ENCODE measurements at places on chromosomes 6 and 20.
A peak's percentile ranks its signal among the peaks of the same experiment; 100 is the strongest.

- DNase-seq, result no peak
These were observed 129.1 kb upstream of the DOK5 start for GRCh38 chr20:54346276-54346675.

DNA sequence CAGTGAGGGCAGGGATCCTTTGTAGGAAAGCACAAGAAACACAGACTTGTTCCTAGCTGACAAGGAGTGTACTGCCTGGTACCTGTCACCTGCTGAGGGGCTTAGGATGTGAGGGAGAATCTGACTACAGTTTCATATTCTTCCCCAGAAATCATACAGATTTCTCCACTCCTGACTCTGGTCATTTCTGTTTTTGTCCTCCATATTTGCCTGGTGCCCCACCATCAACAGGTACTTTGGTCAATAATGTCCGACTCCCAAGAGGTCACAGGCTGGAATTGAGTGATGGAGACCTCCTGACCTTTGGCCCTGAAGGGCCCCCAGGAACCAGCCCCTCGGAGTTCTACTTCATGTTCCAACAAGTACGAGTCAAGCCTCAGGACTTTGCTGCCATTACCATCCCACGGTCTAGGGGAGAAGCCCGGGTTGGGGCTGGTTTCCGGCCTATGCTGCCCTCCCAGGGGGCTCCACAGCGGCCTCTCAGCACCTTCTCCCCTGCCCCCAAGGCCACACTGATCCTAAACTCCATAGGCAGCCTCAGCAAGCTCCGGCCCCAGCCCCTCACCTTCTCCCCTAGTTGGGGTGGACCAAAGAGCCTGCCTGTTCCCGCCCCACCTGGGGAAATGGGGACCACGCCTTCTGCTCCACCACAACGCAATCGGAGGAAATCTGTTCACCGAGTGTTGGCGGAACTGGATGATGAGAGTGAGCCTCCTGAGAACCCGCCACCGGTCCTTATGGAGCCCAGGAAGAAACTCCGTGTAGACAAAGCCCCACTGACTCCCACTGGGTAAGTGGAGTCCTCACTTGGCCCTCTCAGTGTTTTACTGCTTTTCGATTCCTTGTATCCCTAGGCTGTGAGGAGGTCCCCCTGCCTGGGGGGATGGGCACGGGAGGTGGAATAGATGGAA is 3.1 kb downstream of the TCF19 start:
- DNase-seq, result no peak

- DNase-seq, result no peak
These were observed 151.1 kb upstream of the HCRTR2 start for GRCh38 chr6:55023230-55023629.

- no peak for DNase-seq
These were observed 33.3 kb downstream of the SUMO4 start for GRCh38 chr6:149433405-149433804.

GRCh38 chr6:19860235-19860877 is 23.2 kb downstream of the ID4 start:
- DNase-seq, result no peak

- no peak for DNase-seq
These were observed 13.5 kb upstream of the CD2AP start for GRCh38 chr6:47464052-47464451.

DNA sequence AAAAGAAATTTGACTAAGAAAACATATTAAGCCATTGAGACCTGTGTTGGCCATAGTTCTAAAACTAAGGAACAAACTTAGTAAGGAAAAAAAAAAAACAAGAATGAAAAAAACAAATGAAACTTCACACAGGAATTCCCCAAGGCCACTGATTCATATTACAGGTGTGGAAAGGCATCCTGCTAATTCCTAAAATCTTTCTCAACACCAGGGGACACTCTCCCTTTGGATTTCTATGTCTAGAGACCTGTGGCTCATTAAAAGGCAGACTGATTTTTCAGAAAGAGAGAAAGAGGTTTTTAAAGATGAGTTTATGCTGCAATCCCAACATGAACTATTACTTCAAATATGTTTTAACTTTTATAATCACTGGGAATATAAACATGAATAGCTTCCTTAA is at the start of gene OR12D1:
Gene OR12D1 (plus strand): TSS at position 341 of the 400 bp plus-strand sequence.
- no peak for DNase-seq

GRCh38 chr20:55528482-55528881 is 476.8 kb downstream of the CBLN4 start:
- no peak for DNase-seq

GRCh38 chr6:158839796-158840195 is 20.6 kb upstream of the EZR start:
- DNase-seq, result no peak

DNA sequence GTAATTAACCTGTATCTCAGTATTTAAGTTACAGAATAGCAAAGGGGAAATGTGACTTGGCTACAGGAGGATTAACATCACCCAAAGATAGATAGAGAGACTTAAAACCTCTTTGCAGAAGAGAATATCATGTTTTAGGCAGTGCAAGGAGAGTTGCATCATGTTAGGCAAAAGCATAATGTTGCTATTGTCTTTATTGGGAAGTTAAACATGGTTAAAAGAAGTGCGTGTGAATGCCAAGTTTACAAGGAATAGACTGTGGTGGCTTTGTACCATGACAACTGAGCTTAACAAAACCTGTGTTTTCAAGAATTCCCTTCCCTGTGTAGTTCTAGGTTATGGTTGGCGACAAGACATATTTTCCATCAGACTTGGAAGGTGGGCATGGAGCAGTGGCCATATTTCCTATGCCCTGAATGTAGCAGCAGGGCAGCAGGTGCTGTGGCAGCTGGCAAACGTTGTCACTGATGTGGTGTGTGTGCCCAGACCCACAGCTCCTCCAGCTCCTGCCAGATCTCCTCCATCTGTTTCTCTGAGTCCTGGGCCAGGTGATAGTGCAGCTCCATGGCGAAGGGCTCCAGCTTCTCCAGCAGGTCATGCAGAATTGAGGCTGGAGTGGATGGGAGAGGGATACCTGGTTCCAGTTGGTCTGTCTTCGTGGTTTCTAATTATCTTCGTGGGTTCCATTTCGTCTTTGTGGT is 163.3 kb downstream of the QRSL1 start:
- no peak for DNase-seq

GRCh38 chr6:52564856-52565255 is 12.0 kb downstream of the TRAM2 start:
- no peak for DNase-seq

GRCh38 chr20:19807191-19807945 is 49.3 kb downstream of the RIN2 start:
- DNase-seq, result peak; percentile 44

DNA sequence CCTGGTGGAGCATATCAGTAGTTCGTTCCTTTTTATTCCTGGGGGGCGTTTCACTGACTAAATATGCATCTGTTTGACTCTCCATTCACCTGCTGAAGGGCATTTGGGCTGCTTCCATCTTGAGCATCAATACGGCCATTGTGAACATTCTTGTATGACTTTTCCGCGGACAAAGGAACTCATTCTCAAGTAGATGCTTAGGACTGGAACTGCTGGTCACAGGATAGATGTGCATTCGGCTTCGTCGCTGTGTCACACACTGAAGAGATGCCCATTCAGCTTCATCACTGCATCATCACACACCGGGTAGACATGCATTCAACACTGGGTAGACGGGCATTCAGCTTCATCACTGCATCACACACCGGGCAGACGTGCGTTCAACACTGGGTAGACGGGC is 95.3 kb downstream of the TAF4 start:
- DNase-seq, result no peak

DNA sequence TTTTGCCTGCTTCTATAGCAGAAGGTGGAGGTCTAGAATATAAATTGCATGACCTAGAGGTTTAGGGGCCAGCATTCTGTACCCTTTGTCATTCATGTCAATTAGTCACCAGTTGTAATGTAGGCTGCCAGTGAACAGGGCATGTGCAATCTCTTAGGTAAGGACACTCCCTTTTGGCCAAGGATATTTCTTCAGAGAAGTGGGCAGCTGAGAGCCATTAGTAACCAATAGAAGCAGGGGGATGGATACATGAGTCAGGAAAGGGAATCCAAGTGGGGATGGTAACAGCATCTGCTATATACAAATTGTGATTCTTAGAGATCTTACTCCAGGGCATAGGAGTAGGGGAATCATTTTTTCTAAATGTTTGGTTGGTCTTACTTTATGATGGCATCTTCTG is 494.2 kb upstream of the JAG1 start:
- peak; percentile 52 for DNase-seq

DNA sequence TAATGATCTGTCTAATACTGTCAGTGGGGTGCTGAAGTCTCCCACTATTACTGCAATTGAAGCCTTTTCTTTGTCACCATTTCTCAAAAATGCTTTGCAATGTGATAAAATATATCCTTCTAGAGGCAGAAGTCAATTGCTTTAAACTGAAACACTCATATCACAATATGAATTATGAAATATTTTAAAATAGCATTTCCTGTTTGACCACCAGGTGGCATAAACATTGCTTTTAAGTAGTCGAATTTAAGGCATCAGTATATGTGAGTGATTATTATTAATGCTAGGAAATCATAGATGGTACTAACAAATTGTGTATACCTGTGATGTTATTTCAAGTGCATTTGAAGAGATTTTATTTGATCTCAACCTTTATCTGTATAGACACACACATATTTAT is 87.5 kb downstream of the MEI4 start:
- peak; percentile 18 for DNase-seq

- DNase-seq, result no peak
These were observed 6.5 kb upstream of the TFAP2A start for GRCh38 chr6:10421158-10421920.

- DNase-seq, result peak; percentile 1
These were observed 783.0 kb downstream of the TENT5A start for GRCh38 chr6:80969439-80969838.

GRCh38 chr6:29112135-29112534 is 4.3 kb downstream of the OR2J3 start:
- DNase-seq, result no peak

DNA sequence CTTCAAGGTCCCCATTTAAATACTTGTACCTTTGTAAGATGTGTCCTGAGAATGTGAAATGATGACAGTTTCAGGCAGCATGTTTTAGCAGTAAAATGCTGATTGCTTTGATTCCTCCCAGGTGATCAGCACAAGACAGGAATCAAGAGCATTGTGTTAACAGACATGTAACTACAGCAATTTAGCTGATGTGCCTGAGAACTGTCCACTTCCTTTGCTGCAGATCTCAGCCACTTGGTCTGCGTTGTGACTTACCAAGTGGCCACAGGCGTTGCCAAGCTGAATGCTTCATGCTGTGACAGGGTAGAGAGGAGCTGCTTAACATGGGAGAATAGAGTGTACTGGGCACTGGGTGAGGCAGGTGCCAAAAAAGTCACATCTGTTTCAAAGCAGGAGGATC is 767.0 kb upstream of the POU3F2 start:
- no peak for DNase-seq

DNA sequence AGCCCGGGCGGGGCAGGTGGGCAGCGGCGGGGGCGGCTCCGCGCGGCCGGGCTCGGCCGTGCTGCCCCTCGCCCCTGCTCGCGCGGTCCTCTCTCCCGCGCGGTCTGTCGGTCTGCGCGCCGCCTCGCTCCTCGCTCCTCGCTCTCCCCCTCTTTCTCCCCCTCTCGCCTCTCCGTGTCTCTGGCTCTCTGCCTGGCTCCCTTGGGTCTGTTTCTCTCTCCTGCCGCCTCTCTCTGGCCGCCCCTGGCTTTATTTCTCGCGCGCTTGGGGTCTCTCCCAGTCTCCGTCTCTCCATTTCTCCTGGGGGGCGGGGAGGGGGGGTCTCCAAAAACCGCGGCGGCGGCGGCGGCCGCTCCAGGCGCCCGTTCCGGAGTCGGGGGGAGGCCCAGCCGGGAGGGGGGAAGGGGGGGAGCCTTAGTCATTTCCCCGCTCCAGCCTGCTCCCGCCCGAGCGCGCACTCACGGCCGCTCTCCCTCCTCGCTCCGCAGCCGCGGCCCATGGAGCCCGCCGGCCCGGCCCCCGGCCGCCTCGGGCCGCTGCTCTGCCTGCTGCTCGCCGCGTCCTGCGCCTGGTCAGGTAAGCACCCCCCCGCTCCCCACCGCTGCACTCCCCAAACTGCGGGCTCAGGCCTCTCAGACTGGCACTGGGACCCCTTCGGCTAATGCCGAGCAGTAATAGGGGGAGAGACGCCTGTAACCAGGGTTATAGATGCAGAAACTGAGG is at the start of gene SIRPA:
Gene SIRPA (plus strand): TSS at position 457 of the 723 bp plus-strand sequence. CDS start 41 bp downstream, at position 498.
- DNase-seq, result peak; percentile 69

- peak; percentile 47 for DNase-seq
These were observed 45.6 kb upstream of the SGK1 start for GRCh38 chr6:134363323-134364039.

- no peak for DNase-seq
These were observed 53.6 kb upstream of the SMOC2 start for GRCh38 chr6:168387426-168387825.

DNA sequence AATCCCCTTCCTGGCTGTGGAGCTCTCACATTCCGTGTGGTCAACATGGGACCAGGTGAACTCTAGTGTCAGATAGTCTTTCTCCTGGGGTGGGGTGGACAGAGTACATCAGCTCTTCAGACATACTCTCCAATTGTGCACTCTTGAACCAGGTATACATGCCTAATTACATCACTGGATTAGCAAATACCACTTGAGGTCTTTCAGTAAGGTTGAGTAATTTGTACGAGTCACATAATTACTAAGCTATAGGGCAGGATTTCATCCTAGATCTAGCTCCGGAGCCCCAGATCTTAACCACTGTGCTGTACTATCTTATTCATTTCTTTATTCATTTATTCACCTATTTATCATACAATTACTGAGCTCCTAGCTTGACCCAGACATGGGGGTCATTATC is 821.3 kb downstream of the TFAP2A start:
- DNase-seq, result no peak

DNA sequence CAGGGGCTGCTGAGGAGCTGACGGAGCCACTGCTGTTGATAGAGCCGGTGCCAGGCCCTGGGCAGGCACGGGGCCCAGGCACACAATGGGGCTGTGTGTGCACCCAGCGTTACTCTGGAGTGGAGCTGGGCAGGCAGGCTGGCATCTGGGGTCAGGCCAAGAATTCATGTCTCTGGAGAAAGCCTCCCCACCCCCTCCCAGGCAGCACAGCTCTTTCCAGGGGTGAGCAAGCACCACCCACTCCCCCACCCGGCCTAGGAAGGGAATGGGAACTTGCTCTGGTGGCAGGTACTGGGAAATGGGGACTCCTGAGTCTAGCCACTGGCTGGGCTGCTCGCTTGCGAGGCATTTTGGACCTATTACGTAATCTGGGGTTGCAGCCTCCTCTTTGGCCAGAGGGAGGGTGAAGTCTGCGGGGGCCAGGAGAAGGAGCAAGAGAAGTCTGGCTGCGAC is 22.7 kb downstream of the TFEB start:
- DNase-seq, result peak; percentile 44

- DNase-seq, result no peak
These were observed 134.0 kb downstream of the WDR27 start for GRCh38 chr6:169567819-169568218.

GRCh38 chr6:144666781-144667180 is 381.6 kb downstream of the UTRN start:
- no peak for DNase-seq

- peak; percentile 85 for DNase-seq
These were observed 289.4 kb downstream of the THBS2 start for GRCh38 chr6:168964138-168964835.

DNA sequence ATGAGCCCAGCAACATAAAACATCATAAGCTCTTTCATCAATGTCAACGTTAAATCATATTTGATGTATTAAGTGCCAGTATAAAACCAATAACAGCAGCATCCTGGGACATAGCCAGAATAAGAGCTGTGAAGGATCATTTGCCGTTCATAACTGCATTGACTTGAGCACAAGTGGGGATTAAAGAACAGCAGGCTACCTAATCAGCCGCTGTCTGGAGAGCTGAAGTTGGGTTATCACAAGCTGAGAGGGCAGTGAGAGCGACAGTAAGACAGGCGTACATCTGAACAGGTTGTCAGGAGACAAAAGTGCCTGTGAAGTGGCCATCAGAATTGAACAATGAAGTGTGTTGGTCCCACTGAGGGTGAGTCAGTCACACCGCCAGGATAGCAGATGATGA is 269.6 kb downstream of the GRIK2 start:
- no peak for DNase-seq

Data from AG10803 (cell line).